ENCODE measurements at places on chromosomes 2 and 18.

DNA sequence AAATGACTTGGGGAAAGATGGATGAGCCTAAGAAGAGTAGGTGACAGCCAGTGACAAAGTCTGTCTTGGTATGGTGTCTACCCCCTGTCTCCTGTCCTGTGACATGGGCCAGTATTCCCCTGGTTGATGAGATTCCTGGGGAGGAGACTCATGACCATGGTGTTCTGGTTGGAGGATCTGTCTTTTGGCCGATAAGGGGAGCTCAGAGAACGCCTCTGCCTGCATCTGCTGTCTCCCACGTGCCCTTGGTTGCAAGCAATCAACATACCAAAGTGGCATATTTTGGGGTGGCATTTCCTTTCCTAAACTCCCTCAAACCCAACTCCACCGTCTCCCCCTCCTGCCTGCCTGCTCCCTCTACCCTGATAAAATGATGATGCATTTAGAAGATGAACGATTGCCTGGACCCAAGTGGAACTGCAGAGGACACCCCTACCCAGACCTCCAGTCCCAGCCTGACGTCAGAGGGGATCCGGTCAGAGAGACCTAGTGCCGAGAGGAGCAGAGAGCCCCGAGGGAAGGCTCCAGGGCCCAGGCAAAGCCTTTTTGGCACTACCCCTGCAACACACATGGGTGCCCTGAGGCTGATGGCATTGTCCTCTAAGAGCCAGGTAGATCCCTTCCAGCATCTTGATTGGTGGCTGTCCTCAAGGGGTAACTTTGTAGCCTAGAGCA, 124.2 kb upstream of the MSH6 start:
- DNase-seq, result no peak

- DNase-seq, result no peak
Measured at GRCh38 chr2:169137924-169138323, 68.6 kb downstream of the DHRS9 start.

DNA sequence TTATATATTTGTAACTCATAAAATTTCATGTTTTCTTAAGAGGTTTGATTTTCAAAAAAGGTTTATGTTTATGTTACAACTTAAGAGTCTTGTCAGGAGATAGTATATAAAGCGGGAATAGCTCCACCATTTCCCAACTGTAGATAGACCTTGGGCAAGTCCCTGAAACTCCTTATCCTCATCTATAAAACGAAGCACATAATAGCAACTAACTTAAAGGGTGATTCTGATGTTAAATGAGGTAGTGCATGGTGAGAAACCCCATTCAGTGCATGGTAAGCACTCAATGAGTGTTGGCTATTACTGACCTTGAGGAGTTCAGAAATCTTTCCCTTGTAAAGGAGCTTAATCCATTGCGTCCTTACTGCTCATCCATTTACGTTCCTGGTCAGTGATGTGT, 34.1 kb downstream of the KCTD18 start:
- no peak for DNase-seq

- no peak for DNase-seq
Measured at GRCh38 chr18:31203096-31203793, 40.6 kb upstream of the DSC1 start.

- peak; percentile 9 for DNase-seq
Measured at GRCh38 chr2:173075781-173076580, at the start of gene MAP3K20. MAP3K20 (plus strand) TSS chr2:173075846; CDS start chr2:173091032, 15,186 bp downstream.

DNA sequence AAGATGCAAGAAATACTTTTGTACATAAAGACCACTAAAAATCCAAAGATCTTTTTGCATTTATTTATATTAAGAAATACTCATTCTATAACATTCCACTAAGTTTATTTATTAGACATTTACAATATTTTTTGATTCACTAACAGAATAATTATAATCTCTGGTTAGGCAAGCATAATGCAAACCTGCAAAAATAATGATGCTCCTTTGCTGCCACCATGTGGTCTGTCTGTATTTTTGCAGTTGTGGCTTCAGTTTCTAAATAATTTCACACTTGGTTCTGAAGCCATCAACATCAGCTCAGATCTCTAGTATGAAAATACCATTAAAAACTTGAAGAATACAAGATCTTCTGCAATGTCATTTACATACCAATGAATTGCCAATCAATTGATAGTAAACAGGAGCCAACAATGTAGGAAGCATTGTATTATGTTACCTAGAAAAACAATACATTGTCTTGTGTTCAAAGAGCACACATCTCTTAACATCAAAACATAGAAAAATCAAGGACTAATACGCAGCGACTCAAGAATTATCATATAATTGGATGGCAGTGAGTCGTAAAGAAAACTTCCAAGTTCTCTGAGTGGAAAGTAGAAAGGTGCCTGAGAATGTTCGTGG, 28.8 kb upstream of the WDR75 start:
- DNase-seq, result no peak

- DNase-seq, result no peak
Measured at GRCh38 chr2:234747032-234747431, 204.8 kb upstream of the SH3BP4 start.

DNA sequence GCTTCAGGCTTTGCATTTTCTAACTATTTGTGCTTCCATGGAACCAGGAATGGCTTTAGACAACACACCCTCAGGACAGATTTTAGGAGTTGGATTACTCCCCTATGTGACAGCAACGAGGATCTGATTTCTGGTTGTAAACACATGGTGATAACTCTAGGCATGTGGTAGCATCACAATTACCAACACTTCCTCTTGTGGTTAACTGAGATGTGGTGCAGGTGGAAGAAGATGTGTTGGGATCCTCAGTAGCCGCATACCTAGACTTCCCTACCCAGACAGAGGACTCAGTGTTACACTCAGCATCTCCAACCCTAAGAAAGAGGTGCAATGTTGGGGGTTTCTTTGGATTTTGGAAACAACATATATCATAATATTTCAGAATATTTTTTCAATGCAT, 234.8 kb downstream of the DOK6 start:
- DNase-seq, result no peak

DNA sequence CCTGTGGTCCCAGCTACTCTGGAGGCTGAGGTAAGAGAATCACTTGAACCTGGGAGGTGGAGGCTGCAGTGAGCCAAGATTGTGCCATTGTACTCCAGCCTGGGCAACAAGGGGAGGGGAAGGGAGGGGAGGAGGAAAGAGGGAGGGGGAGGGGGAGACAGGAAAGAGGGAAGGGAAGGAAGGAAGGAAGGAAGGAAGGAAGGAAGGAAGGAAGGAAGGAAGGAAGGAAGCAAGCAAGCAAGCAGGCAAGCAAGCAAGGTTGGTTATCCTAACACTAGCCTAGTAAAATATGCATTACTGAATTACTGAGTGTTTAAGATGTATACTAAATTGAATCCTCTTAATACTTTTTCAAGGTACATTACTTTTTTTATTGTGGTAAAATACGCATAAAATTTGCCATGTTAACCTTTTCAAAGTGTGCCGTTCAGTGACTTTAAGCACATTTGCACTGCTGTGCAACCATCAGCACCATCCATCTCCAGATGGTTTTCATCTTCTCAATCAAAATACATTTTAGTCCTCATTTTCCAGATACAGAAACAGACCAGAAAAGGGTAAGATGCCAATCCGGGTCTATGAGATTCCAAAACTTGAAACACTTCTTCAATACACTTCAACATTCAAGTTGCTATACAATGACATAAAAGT, 28.9 kb downstream of the NCKAP1 start:
- DNase-seq, result no peak

DNA sequence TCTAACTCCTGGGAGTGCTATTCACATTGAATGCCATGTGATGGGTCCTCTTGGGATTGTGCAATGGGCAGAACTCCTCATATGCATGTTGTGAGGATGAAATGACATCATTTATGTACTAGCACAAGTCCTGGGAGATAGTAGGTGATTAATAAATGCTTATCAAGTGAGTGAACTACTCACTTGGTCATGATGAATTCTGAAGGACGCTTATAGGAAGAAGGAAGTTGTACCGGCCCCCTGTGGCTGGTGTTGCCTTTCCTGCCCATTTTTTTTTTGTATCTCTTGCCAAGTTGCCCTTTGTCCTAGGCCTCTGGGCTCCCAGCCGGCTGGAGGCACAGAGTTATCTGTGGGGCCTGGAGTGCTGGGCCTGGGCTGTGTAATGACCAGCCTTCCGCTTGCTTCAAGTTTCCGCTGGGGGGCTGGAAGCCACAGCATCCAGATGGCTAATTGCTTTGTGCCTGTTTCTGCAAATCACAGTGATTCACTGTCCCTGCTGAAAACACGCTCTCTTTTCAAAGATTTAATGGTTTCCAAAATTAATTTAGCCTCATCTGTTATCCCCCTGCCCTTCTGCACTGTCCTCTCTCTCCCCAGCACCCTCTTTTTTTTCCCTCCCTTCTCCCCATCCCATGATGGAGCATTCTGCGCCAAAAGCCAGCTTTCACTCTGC, 33.7 kb upstream of the MRPL33 start:
- no peak for DNase-seq

- no peak for DNase-seq
Measured at GRCh38 chr18:32343634-32344033, 127.0 kb downstream of the GAREM1 start.

DNA sequence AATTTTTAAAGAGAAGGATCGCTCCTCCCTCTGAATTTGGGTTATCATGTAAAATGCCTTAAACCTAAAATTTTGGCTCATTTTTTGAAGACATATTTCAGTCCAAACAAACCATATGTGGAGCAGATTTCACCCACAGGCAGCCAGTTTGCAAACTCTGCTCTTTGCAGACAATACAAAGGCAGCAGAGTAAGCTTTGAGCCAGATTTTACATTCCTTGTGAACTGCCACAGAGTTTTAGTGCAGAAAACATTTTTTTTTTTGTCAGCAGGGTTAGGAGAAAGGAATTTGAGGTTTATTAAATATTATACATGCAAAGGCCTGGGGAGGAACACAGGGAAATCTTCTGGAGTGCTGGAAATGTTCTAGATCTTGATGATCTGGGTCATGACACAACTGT, 171.9 kb upstream of the FN1 start:
- no peak for DNase-seq

- peak; percentile 23 for DNase-seq
Measured at GRCh38 chr2:197803033-197803444, 1.4 kb upstream of the PLCL1 start.

DNA sequence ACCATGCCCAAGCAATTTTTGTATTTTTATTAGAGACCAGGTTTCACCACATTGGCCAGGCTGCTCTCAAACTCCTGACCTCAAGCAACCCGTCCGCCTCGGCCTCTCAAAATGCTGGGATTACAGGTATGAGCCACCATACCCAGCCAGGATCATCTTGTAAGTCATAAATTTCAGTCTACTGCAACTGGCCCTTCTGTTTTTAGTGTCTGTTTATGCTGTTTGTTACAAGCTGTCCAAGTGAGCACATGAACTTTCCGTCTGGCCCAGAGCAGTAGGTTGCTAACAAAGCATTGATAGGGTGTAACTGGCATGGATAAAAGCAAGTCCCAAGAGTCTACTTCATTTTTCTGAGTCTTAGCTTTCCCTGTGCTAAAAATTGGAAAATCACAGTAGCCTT, 164.4 kb upstream of the NT5C1B start:
- DNase-seq, result no peak

DNA sequence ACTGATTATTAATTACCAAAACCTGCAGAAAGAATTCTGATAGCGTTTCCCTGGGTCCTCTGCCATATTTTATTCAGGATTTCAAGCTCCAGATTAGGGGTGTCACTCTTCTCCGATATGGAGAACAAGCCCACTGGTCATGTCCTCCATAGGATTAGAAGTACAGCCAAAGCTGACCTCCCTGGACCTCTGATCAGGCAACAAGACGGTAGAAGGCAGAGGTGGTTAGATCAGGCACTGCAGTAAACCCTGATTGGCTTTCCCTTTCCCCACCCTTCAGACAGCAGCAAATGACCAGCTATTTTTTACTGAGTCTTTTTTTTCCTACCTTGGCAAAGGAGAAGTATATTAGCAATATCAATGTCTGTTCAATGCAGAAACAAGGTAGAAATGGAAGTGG, 37.7 kb downstream of the SPC25 start:
- no peak for DNase-seq

- DNase-seq, result no peak
Measured at GRCh38 chr2:107320881-107321280, 434.9 kb upstream of the ST6GAL2 start.

DNA sequence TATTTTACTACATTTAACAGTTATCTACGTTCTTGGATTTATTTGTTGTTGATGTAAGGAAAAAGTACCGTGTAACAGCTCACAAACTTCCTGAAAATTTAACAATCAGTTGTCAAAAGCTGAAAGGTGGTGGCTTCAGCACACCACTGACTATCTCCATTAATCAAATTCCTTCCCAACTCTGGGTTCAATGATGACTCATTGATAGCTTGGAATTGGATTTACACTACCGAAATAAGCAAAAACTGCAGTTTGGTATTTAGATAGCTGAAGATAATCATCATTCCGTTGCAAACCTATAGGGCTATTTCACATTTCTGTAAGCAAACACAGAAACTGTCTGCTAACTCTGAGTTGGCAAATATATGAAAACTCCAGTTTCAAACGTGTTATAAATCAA, 322.3 kb upstream of the TFPI start:
- DNase-seq, result no peak

- DNase-seq, result no peak
Measured at GRCh38 chr2:25089605-25090315, 47.9 kb downstream of the EFR3B start.

GRCh38 chr18:35934891-35935290, 37.6 kb upstream of the RMP24 start:
- no peak for DNase-seq

GRCh38 chr2:190119257-190119656, 56.7 kb upstream of the MSTN start:
- DNase-seq, result no peak

GRCh38 chr2:3566806-3567205, 8.3 kb upstream of the RPS7 start:
- DNase-seq, result no peak

DNA sequence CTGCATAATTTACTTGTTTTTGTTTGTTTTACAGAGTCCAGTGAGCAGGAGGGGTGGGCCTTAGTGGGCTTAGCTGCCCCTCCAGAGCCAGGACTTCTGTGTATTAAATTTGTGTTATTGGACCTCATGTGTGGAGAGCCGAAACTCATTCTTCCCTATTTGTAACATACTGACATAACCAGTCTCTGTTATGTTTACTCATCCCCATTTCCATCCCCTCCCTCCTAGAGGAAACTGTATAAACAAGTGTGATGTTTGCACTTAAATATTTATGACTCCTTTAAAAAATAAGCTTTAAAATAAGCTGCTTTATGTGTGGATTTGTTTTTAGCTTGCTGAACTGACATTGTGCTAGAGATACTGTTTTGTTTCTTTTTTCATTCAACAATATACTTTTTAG, 13.8 kb downstream of the ZNF512 start:
- DNase-seq, result no peak

- no peak for DNase-seq
Measured at GRCh38 chr2:160921386-160921964, 238.8 kb upstream of the TANK start.

GRCh38 chr2:60555066-60555782, 1.8 kb upstream of the BCL11A start:
- DNase-seq, result no peak

GRCh38 chr2:237043866-237044265, 41.8 kb upstream of the COPS8 start:
- DNase-seq, result no peak

- DNase-seq, result no peak
Measured at GRCh38 chr2:65919550-65920188, 487.3 kb upstream of the SPRED2 start.

- no peak for DNase-seq
Measured at GRCh38 chr18:32930695-32931301, 158.0 kb upstream of the KLHL14 start.

- no peak for DNase-seq
Measured at GRCh38 chr2:20571231-20571630, 79.7 kb downstream of the HS1BP3 start.
